ENCODE measurements at places on chromosomes 12 and 14.
A peak's percentile ranks its signal among the peaks of the same experiment; 100 is the strongest.

DNA sequence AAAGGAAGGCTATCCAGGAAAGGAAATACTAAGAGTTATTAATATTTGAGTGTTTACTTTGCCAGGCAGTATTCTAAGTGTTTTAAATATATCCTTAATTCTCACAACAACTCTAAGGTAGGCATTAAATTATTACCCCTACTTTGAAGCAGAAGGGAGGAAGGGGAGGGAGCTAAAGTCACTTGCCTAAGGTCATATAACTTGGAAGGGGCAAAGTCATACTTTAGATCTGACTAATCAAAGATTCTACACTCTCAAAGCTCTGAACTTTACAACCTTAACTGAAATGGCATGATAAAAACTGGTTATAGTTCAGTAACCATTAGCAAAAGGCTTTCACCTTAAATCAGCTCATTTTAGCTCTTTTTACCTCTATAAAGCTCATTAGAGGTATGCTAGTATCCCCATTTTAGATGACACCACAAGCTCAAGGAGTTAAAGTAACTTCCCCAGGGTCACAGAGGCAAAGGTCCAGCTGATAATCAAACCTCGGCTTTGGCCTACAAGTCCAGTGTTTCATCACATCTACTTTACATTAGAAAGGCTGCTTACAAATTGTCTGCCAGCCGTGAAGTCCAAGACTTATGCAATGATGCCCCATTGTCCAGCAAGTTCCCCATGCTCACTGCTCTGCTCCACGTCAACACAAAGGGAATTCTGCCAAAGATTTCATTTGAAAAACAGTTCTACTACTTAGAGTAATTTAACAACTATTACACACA is 223.9 kb downstream of the MED13L start:
- no peak for DNase-seq

DNA sequence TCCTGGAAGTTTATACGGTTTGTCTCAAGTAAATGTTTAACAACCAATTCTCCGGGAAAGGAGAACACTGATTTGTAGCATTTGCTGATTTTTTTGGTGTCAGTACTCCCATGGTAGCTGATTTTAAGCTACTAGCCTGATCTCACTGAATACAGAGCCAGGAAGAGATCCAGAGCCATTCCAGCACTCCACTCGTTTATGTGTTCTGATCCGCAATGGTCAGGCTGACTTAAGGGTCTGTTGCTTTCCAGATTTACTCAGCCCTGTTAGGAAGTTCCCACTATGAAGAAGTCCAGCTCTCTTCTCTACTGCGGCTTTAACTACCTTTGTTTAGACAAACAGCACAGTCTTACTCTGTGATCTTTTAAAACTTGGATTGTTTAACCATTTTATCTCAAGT is 38.0 kb upstream of the NID2 start:
- no peak for DNase-seq

- no peak for DNase-seq
Observed at GRCh38 chr12:26534071-26534470, 298.9 kb downstream of the ITPR2 start.

- DNase-seq = no peak
Observed at GRCh38 chr12:117919479-117919878, 49.3 kb downstream of the KSR2 start.

DNA sequence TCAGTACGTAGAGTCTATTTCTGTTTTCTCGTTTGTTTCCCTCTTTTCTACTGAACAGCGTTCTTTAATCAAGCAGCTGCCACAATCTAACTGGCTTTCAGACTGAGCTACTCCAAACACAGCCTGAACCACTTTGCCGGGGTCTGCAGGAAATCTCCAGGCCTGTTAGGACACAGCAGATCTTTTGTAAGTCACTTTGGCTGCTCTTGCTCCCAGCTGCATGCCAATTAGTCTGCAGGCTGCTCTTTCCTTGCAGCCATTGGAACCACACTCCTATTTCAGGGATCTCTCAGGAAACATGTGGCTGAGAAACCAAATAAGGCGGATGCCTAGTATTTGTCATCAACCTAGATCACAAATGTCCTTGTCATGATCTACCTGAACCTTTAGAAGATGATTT is 73.6 kb downstream of the TMTC1 start:
- DNase-seq = no peak

DNA sequence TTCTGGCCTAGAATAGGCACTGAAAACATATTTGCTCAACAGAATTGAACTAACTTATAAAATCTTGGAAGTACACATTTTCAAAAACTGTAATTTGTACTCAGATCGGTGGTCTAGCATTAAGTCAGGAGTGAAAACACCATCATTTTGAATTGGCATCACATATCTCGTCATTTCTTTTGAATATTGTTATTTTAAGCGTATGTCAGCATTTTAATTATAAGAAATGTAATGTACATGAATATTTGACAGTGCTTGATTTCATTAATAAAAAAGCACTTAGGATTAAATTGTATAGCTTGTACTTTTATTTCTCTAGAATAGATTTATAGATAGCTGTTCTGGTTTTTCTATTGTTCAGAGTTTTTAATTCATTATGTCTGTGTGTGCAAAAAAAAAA is 892.2 kb downstream of the BCL11B start:
- DNase-seq = no peak

DNA sequence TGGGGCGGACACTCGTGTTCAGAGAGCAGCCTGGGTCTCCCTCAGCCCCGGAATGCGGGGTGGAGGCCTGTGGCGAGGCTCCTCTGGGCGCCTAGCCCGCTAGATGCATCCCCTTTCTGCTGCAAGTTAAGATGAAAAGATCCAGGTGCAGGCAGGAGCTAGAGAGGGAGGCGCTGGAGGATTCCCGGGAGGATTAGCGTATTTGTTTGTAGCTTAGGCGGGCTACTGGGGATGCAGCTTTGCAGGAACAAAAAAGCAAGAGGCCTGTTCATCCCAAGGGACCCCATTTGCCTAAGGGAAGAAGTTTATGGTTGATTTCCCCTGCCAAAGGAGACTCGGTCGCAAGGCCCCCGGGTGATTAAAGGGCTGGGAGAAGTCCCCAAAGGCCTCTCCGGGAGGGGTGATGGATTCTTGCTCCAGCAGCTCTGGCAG is 824 bp downstream of the CCDC177 start:
- no peak for DNase-seq

- DNase-seq = no peak
Observed at GRCh38 chr12:85266356-85266755, 13.7 kb upstream of the ALX1 start.

DNA sequence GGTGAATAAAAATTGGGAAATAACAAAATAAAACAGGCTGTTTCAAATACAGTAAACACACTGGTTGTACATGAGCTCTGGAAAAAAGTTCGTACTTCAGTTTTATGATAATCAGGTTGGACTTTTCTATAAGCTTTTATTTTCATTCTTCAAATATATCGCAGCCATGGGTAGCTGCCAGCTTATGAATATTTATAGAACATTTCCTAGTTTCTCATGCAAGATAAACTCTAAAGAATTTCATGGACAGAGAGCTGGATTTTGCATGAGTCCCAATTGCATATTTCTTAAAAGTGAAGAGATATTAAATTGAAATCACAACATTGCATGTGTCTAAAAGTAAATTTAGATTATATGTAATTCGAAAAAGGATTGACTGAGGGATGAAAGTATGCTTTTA is 827.6 kb downstream of the SLC6A15 start:
- no peak for DNase-seq

- DNase-seq = no peak
Observed at GRCh38 chr14:69865701-69866365, 13.4 kb upstream of the SMOC1 start.

DNA sequence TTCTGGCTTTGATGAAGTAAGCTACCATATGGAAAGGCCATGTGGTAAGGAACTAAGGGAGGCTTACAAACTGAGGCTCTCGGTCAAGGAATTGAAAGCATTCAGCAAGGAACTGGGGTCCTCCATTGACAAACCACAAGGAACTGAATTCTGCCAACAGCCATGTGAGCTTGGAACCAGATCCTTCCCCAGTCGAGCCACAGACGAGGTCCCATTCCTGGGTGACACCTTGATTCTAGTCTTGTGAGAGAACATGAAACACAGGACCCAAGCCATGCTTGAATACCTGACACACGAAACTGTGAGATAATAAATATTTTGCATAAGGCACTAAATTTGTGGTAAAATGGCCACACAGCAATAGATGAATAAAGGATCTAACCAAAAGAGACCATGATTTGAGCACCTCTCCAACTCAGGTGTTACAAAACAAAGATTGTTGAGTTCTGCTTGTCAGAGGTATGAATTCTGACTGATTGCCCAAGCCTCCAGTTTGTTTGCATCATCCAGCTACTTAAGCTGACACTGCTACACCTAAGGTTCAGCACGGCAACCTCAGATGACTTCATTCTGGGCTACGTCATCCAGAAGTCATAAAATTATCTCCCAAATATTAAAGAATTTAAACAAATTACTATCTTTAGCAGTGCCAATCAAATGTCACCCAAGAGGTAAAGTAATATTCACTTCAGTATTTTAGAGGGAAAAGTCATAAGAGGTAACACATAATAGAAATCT is 59.4 kb downstream of the GARIN6 start:
- DNase-seq = no peak

GRCh38 chr12:112179916-112180315 is 54.6 kb downstream of the TRAFD1 start:
- no peak for DNase-seq

DNA sequence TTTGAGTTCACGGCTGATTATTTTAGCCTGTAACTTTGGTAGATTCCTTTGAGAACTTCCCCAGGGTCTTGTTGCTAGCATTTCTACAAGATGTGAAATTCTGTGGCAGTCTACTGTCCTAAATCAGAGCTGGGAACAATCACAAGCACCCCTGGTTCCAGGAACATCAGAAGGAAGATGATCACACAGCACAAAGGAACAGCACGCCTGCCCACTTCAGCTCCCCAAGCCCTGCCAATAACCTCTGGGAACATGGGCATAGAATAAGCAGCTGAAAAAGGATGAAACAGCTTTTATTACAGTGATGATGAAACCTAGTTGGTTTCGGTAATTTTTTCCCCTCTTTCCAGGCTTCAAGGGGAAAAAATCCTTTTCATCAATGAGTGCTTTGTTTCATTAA is 12.3 kb downstream of the GPR19 start:
- no peak for DNase-seq

- DNase-seq = no peak
Observed at GRCh38 chr14:102980409-102980810, 57.9 kb downstream of the AMN start.

DNA sequence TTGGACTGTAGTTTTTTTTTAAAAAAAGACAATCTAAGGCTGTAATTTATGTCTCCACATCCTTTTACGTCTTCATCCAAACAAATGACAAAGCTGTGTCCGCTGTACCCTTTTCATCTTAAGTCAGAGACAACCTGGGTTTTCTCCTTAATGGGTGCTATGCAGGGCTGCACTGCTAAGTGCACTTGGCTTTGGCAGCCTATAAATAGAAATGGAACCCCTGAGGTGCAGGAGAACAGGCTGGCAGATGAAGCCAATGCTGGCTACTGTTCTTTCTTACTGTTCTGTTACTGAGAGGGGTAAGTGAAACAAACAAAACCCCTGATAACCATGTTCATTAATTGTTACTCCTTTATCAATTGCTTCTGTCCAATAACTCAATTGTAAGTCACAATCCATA is 47.1 kb upstream of the KICS2 start:
- no peak for DNase-seq

- no peak for DNase-seq
Observed at GRCh38 chr12:29569132-29569757, 71.8 kb upstream of the OVCH1 start.

GRCh38 chr12:55797068-55797467 is 20.5 kb downstream of the SARNP start:
- DNase-seq = peak; percentile 7

- DNase-seq = no peak
Observed at GRCh38 chr12:104056419-104056972, 6.5 kb upstream of the GLT8D2 start.

DNA sequence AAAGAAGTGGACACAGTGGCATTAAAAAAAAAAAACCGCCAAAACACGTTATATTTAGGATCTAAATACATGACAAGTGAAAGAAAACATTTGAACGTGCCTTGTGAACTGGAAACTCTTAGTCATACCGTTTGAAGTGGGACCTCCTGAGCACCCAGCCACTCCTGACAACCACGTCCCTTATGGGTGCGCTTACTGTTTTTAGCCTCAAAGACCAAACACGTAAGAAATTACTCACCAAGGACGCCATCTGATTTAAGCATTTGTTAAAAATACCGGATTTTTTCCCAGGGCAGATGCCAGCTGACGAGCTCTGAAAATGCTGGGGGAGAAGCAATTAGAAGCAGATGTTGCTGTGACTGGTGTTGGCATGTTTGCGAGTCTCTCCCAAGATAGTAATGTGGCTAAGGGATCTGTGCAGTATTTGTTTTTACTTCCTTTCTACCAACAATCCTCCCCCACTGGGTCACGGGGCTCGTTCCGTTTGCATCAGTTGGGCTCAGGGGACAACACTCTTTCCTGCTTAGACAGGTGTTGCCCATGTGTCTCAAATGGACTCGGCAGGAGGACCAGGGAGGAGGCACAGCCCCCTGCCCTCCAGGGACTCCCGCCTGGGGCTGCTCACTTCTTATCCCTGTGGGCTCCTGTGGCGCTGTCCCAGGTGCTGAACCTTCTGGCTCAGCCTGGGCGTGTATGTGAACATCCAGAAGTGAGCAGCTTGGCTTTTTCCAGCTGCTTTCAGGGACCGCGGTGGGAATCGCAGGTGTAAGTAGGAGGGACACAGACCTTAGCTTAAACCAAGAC is 101.0 kb downstream of the BEGAIN start:
- DNase-seq = peak; percentile 23

GRCh38 chr12:126347421-126347820 is 1282.2 kb downstream of the AACS start:
- no peak for DNase-seq

DNA sequence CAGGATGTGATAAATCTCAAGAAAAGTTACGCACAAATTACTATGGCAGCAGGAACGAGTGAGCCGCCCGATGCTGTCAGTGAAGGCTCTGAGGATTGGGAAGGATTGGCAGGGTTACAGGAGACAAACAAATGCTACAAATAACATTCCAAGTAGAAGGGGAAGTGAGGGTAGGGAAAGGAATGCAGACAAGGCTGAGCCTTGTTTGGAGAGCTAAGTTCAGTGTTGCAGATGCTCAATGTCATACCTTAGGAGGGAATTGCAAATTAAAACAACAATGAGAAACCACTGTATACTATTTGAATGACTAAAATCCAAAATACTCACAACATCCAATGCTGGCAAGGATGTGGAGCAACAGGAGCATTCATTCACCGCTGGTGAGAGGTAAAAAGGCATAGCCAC is 1.3 kb downstream of the CLEC9A start:
- no peak for DNase-seq

DNA sequence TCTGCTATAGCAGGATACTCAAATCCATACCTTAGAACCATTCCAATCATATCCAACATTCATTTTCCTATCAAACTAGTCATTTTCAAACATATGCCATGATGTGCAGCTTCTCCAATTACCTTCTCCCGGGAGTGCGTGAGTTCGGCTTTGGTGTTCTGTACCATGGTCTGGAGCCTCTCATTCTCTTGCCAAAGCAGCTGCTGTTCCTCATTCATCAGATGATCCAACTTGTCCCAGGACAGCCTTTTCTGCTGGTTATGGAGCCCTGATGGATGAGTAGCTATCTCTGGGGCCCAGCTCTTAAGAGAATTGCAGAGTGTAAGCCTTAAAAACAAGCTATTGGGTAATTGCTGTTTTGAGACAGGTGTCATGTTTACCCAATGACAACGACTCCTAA is 71.1 kb upstream of the SAV1 start:
- no peak for DNase-seq

GRCh38 chr14:82060219-82060618 is 526.6 kb upstream of the SEL1L start:
- no peak for DNase-seq

GRCh38 chr12:49349266-49349665 is 2.6 kb downstream of the DNAJC22 start:
- DNase-seq = no peak

Measured in CD4-positive, alpha-beta T cell treated with Interleukin-6 at 100 ng/mL for 8 hours (primary cell).